Lung microvascular endothelial cell (primary cell): ENCODE measurements at places on chromosomes 2 and 18.

DNA sequence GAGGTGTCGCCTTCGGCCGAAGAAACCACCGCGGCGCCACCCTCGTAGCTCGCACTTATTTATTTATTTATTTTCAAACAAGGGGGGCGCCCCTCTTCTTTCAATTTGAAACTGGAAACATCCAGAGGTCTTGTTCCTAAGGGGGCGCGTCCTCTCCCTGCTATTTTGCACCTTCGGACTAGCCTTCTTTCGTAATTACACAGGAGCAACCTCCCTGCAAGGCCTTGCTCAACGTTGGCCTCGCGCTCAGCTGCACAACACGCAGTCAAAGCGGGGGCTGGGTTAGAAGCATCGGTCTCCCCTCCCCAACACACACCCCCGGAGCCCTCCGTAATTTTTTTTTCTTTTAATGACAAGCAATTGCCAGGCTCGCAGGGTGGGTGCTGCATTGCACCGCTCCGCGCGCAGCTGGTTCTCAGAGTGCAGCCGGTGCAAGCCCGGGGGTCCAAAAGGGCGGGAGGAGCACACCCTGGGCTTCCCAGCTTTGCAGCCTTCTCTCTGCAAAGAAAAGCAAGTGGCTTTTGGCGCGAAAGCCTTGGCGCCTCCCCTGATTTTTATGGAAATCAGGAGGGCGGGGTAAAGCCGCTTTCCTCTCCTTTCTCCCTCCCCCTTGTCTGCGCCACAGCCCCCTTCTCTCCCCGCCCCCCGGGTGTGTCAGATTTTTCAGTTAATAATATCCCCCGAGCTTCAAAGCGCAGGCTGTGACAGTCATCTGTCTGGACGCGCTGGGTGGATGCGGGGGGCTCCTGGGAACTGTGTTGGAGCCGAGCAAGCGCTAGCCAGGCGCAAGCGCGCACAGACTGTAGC is at the start of gene MYCN:
MYCN (plus strand) TSS at position 697 of the 807 bp plus-strand sequence. CDS start 1,515 bp downstream, outside the sequence.
- DNase-seq: peak; percentile 66

- DNase-seq: no peak
Observed at GRCh38 chr2:65067806-65068553, 11.8 kb downstream of the CEP68 start.

GRCh38 chr2:65374999-65375398 is 57.4 kb downstream of the SPRED2 start:
- DNase-seq: no peak

- peak; percentile 90 for DNase-seq
Observed at GRCh38 chr2:230441227-230441897, 25.4 kb downstream of the SP100 start.
